ENCODE measurements at places on chromosomes 7 and 10.

DNA sequence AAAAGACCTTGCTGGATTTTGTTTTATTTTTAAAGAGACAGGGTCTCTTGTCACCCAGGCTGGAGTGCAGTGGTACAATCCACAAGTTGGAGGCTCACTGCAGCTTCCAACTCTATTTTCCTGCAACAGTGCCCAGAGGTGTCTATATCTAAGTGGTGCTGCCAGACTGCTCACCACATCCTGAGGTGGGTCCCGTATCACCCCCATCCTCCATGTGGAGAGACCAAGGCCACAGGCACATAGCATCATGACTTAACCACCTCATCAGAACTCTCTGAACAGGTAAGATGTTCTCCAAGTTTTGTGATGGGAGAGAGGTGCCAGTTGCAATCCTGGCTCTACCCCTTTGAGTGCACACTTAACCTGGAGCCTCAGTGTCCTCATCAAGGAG, 98.2 kb downstream of the RNF216 start:
- no peak for DNase-seq

GRCh38 chr7:54877683-54878082, 118.7 kb upstream of the SEC61G start:
- DNase-seq, result no peak

GRCh38 chr7:45689797-45690761, 115.9 kb downstream of the ADCY1 start:
- DNase-seq, result no peak

GRCh38 chr10:74542077-74542476, 284.3 kb upstream of the KAT6B start:
- no peak for DNase-seq

- peak; percentile 84 for DNase-seq
Measured at GRCh38 chr7:7424151-7424873, 111.4 kb downstream of the COL28A1 start.

- DNase-seq, result no peak
Measured at GRCh38 chr10:119477444-119477843, 65.1 kb downstream of the RGS10 start.

DNA sequence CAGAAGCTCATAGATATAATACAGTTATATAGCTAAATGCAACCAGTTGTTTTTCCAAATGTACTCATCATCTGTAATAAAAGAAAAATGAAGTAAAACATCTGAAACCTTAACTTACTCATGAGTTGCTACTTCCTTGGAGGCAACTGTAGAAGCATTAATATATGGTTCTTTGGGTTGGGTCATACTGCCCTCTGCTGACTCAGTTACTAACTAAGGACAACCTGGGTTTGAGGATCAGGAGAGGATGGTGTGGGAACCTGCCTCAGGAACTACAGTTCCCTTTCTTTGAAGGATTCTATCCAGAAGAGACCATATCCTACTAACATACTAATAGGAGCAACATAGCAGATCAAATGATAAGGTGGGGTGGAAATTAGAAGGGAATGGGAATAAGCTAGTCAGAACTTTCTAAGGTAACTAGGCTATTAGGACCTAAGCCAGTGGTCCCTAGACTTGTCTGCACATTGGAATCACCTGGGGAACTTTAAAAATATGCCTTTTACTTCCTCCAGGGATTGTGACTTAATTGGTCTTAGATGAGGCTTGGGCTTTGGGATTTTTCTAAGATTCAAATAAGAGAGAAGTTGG, 20.7 kb downstream of the COX15 start:
- DNase-seq, result peak; percentile 75

DNA sequence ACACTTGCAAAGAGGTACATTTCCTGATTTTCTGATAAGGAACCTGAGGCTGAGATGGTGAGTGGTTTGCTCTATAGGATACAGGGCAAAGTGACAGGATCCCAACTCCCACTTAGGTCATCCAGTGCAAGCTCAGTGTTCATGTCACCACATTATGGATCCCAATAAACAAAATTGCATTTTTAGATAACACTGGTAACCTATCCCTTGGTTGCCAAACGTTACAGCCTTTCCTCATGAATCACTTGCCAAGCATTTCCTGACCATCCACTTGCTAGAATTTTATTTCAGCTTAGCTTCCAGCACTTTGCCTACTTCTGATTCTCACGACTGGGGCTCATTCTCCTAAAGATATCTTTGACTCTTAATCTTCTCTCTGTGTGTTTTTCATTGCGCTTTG, 131.4 kb upstream of the ODAD2 start:
- no peak for DNase-seq

DNA sequence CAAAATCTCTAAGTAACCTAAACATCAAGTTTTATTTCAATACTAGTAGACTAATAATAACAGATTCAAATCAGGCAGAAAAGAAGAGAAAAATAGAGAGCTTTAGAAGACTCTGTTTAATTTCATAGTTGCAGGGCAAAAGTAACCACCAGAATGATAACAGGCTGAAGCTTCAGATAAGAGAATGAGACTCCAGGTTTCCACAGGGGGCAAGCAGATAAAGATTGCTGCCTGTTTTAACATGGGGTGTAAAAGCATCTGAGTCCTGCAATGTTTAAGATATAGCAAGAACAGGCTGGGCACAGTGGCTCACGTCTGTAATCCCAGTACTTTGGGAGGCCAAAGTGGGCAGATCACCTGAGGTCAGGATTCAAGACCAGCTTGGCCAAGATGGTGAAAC, 11.0 kb downstream of the CROT start:
- no peak for DNase-seq

- no peak for DNase-seq
Measured at GRCh38 chr7:89401099-89401498, 605.6 kb upstream of the TEX47 start.

- DNase-seq, result no peak
Measured at GRCh38 chr7:30984359-30985107, 20.8 kb downstream of the GHRHR start.

All from eye (tissue), 1 donor.